ENCODE measurements at places on chromosomes 4 and X.

GRCh38 chr4:145281951-145282350 lies 101.6 kb upstream of the OTUD4 start:
- DNase-seq: no peak

- no peak for DNase-seq
Measured at GRCh38 chr4:41260116-41260733, 3.5 kb downstream of the UCHL1 start.

DNA sequence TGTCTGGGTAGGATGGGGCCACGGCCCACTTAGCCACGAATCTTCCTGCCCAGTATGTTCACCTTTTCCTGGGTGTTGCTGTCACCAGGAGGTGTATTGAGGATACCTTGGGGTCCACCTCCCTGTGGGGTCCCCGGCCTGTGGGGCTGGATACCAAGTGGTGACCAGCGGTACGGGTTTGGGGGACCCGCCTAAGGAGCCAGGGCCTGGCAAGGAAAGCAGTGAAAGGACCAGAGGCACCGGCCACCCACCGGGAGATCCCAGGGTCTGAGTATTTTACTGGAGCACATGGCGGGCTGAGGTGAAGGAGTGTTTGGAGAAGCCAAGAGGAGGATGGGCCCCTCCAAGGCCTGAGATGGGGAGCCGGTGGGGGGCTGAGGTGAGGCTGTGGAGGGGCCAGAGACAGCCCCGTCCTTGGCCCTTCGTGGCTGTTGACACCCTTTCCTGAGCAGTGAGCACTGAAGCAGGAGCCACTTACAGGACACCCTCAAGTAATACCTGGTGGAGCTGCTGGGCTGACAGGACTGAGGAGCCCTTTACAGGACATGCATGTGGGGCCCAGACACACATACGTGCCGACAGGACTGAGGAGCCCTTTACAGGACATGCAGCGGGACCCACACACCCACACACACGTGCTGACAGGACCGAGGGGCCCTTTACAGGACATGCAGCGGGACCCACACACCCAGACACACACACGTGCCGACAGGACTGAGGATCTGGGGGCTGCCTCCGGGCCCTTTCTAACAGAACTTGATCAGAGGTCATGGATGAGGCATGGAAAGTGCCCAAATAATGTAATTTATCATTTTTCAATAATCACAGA lies 38.4 kb downstream of the TMEM271 start:
- no peak for DNase-seq

- no peak for DNase-seq
Measured at GRCh38 chrX:11460347-11460746, 167.1 kb downstream of the AMELX start.

DNA sequence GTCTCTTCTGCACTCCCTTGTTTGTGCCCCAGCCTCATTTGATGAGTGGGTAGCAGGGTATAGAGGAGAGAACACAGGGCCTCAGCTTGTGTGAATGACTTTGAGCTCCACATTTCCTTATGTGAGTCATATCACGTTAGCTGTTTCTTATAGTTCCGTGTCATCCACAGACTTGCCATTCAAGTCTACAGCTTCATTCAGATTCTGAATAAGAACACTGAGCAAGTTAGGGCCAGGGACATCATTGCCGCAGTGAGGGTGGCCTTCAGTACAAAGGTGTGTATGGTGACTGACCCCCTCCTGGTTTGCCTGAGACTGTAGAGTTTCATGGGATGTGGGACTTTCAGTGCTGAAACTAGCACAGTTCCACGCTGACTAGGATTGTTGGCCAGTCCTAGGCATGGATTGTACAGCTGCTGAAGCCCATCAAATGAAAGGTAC lies 23.6 kb downstream of the KLF3 start:
- no peak for DNase-seq

GRCh38 chrX:70260104-70260503 lies at the start of gene P2RY4:
Gene P2RY4, minus strand, starts transcription at chrX:70260204. Its CDS starts 580 bp downstream, at chrX:70259624.
- no peak for DNase-seq

DNA sequence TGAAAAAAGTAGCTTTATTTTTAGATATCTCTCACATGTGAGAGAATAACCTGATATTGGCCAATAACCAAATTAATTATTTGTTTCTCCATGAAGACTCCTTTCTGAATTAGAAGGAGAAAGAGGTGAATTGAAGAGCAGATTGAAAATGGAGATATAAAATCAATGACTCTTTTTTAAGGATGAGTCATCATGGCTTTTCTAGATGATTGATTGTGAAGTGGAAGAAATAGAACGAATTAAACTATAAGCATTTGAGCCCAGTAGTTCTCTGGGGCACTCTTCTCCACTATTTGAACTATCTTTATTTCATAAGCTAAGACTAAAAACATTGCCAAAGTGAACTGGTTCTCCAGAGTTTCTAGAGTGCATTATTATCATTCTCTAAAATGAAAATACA lies 137.2 kb upstream of the EDNRA start:
- no peak for DNase-seq

DNA sequence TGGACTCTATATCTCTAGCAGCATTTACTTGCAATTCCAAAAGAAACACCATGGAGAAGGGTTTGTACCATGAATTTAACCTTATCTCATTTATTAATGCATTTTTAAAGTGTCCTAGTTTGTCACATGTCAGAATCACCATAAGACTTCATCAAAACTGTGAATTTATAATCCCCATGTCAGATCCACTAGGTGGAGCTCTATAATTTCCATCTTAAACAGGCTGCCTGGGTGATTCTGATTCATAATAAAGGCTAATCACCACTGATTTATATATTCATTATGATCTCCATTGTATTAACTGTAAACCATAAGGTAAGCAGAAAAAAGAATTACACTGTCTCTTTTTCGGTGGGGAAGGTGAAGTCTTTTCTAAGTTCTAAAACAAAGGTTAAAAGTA lies 4.0 kb downstream of the TCEAL2 start:
- DNase-seq: no peak

DNA sequence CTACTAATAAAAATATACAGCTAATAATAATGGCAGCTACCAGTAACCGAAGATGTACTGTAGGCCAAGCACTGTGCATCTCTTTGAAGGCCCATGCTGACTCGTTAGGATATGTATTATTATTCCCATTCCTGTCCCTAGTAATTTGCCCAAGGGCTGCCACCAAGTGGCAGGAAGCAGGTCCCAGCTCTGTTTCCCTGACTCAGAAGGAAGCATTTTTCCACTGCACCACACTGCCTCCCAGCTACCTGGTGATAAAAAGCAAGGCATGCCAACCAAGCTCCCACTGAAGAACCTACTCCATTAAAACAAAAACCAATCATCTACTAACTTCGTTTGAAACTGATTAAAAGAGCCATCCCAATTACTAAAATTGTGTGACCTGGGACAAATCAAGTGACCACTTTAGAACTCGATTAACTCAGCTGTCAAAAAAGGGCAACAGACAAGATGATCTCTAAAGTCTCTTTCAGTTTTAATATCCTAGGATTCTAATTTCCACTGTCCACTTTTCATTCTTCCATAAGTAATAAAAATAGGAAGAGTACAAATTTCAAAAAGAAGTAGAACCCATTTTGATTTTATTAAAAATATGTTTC lies 24.3 kb upstream of the PGM2 start:
- no peak for DNase-seq

GRCh38 chr4:70600977-70601376 lies 8.9 kb downstream of the AMBN start:
- no peak for DNase-seq

GRCh38 chrX:8374041-8374825 lies 90.4 kb upstream of the VCX3B start:
- no peak for DNase-seq

DNA sequence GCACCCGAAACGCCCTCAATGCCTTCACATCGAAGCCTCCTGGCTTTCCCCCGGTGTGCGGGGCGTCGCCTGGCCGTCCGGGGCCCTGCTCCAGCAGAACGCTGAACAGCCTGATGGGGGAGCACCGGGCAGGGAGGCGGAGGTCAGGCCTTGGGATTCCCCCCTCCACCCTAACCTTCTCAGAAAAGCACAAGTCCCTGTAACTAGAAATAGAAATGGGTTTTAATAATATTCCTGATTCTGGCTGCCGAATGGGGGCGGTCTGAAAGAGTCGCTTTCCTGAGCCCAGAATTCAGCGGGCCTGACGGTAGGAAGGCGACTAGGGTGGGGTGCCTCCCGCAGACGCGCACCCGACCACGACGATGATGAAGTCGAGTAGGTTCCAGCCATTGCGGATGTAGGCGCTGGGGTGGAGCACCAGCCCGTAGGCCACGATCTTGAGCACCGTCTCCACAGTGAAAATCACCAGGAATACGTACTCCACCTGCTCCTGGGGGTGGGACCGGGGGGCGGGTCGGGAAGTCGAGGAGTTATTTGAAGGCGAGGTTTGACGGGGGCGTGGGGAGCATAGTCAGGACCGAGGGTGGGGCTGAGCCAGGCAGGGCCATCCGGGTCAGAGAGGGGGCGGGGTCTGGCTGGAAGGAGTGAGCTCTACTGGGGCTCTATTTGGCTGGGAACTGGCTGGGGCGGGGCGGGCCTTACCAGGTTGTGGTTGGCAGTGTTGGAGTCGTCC lies 2.5 kb downstream of the CACNA1F start:
- peak; percentile 31 for DNase-seq

DNA sequence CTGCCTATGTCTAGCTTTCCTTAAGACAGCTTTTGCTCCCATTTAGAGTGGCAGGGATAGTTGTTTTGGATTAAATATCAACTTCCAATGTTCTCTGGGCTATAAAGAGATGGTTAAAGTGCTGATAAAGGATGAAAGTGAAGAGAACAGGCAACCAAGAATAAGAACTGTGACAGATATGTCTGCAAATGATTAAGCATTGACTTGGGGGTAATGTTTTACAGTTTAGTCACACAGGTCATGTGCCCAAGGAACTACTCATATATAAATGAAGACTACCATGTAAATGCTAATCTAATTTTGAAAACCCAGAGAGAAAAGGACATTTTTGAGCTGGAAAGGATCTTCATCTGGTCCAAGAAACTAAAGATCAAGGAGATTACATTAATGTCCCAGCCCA lies 42.1 kb downstream of the RBMX2 start:
- DNase-seq: no peak

DNA sequence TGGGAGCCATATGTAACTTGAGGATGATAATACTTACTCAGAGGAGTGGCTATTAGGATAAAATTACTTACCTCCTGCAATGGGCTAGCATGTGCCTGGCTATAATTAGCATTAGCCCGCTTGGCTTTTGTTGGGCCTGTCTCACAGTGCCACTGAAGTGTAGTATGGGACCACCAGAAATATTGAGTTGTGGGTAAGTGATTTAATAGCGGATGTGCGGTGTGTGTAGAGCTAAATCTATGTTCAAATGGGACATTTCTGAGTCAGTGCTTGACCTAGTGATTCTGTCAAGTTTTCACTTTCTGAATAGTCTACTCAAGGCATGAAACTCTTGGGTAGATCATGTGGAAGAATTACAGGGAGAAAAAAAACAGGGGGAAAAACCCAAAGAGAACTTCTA lies 3.5 kb upstream of the CLNK start:
- DNase-seq: no peak

GRCh38 chr4:164501074-164501473 lies 252.9 kb upstream of the SMIM31 start:
- DNase-seq: no peak

- DNase-seq: no peak
Measured at GRCh38 chr4:123393721-123394120, 2.9 kb upstream of the SPRY1 start.

- no peak for DNase-seq
Measured at GRCh38 chr4:1223841-1224809, 24.8 kb downstream of the CTBP1 start.

- no peak for DNase-seq
Measured at GRCh38 chr4:1547856-1548826, 136.0 kb downstream of the FAM53A start.

- no peak for DNase-seq
Measured at GRCh38 chr4:177879851-177880250, 437.6 kb upstream of the AGA start.
